BJ (cell line): ENCODE measurements at places on chromosomes 3 and 15. TPM values are rescaled to one million over a fixed set of nuclear protein-coding genes. Genes with fewer than 3 reads are reported as not detected.

DNA sequence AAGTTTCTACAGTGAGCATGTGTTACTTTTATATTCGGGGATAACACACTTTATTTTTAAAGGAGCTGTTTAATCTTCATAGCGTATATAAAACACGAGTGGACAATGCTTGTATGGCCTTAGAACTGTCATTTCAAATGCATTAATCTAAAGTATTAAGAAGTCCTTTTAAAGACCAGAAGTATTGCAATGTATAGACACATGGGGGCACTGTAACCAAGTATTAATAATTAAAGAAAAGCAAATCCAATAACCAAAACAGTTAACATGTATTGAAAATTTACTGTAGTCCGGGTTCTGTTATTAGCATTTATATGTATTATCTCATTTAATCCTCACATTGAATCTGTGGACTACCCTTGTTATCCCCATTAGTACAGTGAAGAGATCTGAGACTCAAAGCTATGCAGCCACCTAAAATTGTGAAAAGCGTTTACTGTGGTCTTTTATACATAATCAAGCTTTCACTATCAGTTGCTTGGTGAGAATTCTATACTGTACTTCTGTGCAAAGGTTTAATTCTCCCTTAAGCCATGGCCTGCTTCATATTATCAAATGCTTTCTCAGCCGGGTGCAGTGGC is 10.1 kb downstream of the ARL14 start:
- DNase-seq, result no peak

DNA sequence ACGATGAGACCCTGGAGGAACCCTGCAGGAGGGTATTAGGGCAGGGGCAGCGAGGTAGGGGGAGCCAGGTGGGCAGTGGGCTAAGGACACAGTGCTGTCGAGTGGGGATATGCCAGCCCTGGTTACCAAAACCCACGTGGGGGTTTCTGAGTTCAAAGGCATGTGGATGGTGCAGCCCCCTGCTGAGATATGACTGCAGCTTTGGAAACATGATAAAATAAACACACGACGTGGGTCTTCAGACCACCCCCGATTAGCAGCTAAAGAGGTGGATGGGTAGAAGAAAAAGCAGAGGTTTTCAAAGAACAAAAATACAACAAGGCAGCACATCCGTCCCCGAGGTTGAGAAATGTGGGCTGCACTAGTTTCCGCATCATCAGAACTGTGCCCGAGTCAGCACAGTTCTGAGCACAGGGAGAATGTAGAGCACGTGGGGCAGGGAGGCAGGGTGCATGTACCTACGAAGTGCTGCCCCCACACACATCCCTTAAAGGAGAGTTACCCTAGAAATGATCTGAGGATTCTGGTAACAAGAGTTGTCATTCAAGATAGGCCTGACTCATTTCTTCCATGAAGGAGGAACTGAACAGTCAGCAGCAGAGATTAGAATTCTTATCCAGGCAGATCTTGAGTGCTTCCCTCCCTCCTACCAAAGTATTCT is 121.3 kb downstream of the RPLP1 start:
- DNase-seq, result no peak

The NAA80 gene
- 3.6 and 5.8 TPM in 2 replicates for polyA plus RNA-seq

The LIPH gene
- 0.17 and 0.20 TPM in 2 replicates for polyA plus RNA-seq

GRCh38 chr3:127077068-127077467 is 94.2 kb downstream of the PLXNA1 start:
- DNase-seq, result no peak

GRCh38 chr15:56281145-56281544 is 37.5 kb upstream of the RFX7 start:
- no peak for DNase-seq

The GOLGA8M gene
- polyA plus RNA-seq, result 0.63 and 0.76 TPM in 2 replicates
